ENCODE measurements at places on chromosomes 11 and 22. TPM values are rescaled to one million over a fixed set of nuclear protein-coding genes. Genes with fewer than 3 reads are reported as not detected.

PATE2 gene
- polyA plus RNA-seq = not detected

MMP8 gene
- polyA plus RNA-seq = not detected

NAGA gene
- 19.0 TPM for polyA plus RNA-seq

PNPLA3 gene
- polyA plus RNA-seq = not detected

RIN1 gene
- 2.3 TPM for polyA plus RNA-seq

SCGB1D2 gene
- not detected for polyA plus RNA-seq

TP53I11 gene
- polyA plus RNA-seq = 32.1 TPM

NNMT gene
- not detected for polyA plus RNA-seq

OR52H1 gene
- polyA plus RNA-seq = not detected

SLC22A6 gene
- not detected for polyA plus RNA-seq

SMIM35 gene
- polyA plus RNA-seq = 2.4 TPM
